NCI-H2227 treated with DMSO at 0.1 percent for 48 hours (cell line): ENCODE measurements at places on chromosomes 3 and 15.
A peak's percentile ranks its signal among the peaks of the same experiment; 100 is the strongest.

- no peak for DNase-seq
These were observed 9.4 kb upstream of the MGLL start for GRCh38 chr3:127831723-127832172.

DNA sequence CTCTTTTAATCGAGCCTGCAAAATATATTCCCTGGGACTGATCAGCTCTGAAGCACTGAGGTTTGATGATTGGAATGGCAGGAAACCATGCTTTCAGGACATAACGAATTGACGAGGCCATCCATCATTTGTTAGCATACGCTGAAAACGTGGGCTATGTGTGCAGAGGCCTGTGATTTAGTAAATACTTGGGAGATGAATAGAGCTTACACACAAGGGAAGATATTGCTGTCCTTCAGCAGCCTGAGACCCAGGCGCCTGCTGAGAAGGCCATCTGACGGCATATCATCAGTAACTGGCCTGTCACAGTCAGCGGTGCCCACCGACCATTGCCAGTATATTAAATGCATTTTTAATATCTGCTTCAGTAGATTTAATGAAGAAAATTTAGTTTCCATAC is 16.2 kb downstream of the CDIN1 start:
- peak; percentile 28 for DNase-seq

- no peak for DNase-seq
These were observed 6.8 kb upstream of the KBTBD12 start for GRCh38 chr3:127908202-127908601.

- no peak for DNase-seq
These were observed 201.1 kb downstream of the AKAP13 start for GRCh38 chr15:85581495-85581894.

DNA sequence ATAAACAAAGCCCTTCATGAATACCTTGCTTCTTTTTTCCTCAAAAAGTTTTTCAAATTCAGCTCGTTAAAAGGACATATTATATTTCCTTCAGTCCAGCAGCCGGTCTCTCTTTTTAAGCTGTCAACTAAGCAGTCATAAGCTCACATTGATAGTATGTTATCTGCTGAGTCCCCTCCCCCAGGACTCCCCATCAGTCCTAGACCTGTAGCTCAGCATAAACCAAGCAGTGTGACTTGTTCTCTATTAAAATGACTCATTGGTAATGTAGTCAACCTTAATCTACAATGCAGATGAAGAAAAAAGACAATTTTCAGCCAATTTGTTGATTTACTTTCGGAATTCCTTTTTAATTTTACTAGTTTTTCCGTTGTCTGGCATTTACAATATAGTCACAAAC is 483.8 kb downstream of the MECOM start:
- no peak for DNase-seq

GRCh38 chr3:188092648-188093047 is 61.3 kb upstream of the LPP start:
- DNase-seq = no peak

- DNase-seq = no peak
These were observed 37.8 kb upstream of the MED12L start for GRCh38 chr3:151047636-151048035.

DNA sequence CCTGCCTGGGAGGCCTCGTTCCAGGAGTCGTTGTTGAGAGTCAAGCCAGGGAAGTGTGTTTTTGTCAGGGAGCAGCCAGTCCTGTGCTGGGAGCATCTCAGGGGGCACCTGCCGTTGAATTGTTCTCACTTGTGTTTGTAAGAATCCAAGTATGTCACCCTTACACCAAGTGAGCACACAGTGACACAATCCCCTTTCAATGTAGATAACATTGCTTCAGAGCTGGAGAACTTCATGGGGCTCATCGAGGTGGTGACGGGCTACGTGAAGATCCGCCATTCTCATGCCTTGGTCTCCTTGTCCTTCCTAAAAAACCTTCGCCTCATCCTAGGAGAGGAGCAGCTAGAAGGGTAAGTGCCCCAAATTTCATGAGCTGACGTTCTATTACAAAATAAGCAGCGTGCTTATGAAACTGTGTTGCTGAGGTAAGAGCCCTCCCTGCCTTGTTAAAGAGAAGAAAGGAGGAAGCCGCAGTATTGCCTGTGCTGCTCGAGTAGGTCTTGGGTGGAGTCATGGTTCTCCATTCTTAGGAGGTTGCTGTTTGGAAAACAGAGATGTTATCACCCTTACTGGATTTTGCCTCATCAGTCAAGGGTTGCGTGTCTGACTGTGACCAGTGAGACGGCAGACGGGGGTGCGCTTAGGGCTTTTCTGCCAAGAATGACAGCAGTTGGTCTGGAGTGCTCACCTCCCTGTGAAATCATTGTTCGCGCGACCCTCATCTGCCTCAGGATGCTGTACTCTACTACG is 108.1 kb downstream of the PGPEP1L start:
- no peak for DNase-seq

DNA sequence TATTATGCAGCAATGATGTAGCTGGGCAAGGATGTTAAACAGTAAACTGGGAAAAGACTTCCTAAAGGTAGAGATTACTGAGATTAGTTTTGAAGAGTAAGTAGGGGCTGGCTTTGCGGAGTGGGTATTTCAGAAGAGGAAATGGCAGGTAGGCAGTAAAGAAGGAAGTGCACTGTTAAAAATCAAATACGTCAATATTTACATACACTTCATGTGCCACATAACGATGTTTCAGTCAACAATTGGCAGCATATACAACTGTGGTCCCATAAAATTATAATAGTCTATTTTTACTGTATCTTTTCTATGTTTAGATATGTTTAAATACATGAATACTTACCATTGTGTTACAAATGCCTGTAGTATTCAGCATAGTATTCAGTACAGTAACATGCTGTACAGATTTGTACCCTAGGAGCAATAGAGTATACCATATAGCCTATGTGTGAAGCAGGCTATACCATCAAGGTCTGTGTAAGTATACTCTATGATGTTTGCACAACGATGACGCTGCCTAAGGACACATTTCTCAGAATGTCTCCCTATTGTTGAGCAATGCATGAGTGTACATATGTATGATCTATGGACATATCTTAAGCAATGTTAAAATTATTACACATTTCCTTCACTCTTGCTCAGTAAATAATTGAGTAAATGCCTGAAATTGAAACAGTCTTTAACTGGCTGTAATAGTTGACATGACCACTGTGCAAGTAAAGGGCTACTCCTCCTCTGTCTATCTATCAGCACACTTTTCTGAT is 196.7 kb downstream of the ISL2 start:
- no peak for DNase-seq

DNA sequence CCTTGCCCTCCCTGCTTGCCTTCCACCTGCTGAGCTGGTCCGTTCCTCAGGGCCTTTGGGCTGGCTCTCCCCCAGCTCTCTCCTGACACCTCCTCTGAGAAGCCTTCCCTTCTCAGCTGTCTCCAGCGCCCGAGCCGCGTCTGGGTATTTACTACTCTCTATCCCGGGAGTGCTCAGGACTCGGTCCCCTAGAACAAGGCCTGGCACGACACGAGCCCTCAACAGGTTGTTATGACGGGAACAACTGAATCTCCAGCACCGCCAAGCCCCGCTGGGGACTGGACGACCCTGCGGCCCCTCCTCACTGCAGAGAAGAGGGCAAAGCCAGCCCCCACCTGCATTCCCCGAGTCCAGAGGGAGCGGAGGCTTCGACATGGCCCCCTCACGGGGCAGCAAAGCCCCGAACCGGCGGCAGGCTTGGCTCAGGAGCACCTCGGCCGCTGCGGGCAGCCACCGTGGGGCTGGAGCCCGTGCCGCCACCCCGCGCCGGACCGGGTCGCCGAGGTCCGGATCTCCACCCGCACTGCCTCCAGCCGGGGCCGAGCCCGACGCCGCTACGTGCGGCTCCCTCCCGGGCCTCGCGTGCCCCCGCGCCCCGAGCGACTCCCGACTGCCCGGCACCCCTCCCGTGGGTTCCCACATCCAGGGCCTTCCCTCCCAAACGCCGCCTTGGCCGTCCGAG is 792 bp downstream of the TPRA1 start:
- DNase-seq = no peak

- DNase-seq = no peak
These were observed 39.4 kb downstream of the CLDN18 start for GRCh38 chr3:138049157-138049919.

DNA sequence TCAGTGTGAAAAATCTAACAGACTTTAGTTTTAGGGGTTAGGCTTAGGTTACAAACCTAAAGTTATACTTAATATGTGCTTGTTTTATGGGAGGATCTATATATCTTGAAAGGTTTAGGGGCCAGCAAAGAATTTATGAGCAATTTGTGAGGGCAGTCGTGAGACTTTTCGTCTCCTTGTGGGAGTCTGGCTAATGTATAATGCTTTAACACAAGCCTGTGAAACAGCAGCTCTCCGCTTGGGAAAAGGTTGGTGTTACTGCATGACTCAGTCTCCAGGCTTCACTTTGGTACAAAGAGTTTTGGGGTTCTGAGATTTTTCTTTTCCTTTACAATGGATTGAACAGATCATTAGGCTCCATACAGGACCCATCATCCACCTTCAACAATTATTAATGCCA is 79.0 kb upstream of the MFGE8 start:
- DNase-seq = no peak

- no peak for DNase-seq
These were observed 5.1 kb downstream of the POLG start for GRCh38 chr15:89329329-89330084.

DNA sequence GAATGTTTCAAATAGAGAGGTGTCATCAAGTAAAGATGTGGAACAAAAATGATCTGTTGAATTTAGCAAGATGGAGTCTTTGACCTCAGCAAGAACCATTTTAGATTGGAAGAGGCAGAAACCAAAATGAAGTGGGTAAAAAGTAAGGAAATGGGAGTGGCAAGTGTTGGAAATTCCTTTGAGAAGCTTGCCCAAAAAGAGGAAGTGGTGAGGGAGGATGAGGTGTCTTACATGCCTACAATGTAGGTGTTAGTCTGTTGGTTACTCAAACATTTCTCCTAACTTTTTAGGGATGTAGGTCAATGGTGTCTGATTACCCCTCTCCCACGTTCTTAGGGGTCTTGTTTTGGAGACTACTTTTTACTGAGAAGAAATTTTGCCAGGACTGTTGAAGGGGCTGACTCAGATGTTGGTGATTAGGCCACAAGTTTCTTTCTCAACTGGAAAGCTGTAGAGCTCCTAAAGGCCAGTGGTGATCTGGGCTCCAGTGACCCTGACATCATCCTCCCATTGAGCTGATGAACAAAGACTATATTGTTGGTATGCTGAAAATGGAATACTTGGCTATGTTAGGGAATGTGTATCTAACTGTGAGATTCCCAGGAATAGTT is 5.1 kb downstream of the PPP2R3A start:
- DNase-seq = no peak

DNA sequence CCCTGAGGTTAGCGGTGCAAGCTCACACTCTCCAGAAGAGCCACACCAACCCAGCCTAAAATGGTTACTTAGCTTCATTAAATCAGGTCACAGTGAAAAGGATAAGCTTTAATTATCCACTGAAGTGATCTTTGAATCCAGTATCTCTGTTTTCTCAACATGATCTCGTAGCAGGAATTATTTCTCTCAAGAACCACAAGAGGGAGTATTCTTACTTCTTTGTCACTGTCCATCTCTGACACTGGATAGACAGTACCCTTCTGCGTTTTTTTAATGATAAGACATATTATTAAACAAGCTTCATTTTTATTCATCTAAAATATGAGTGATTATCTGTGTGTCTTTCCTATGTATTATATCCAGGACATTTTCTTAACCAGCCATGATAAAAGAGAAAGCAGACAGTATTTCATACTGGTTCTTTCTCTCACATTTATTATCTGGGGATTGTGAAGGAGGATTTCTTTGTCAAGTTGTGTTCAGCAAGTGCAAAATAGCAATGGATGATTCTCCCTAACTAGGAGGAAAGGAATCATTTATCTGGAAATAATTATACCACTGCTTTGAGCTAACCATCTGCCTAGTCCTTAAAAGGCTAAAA is 105.4 kb upstream of the CCDC54 start:
- no peak for DNase-seq

- DNase-seq = no peak
These were observed 11.4 kb upstream of the VGLL3 start for GRCh38 chr3:87002346-87002745.

- DNase-seq = peak; percentile 8
These were observed 49.8 kb downstream of the ST3GAL6 start for GRCh38 chr3:98812851-98813374.

GRCh38 chr3:47323431-47324277 is 40.9 kb downstream of the KLHL18 start:
- no peak for DNase-seq

GRCh38 chr3:57892423-57892822 is 115.8 kb upstream of the FLNB start:
- DNase-seq = no peak

GRCh38 chr15:28112962-28113361 is 13.8 kb upstream of the OCA2 start:
- no peak for DNase-seq

GRCh38 chr15:77607894-77608261 is 24.8 kb downstream of the LINGO1 start:
- no peak for DNase-seq

GRCh38 chr3:25503898-25504301 is 75.8 kb downstream of the RARB start:
- DNase-seq = no peak

- DNase-seq = no peak
These were observed 125.0 kb downstream of the ANO10 start for GRCh38 chr3:43496740-43497375.

GRCh38 chr3:112128843-112129727 is 4.0 kb downstream of the GCSAM start:
- DNase-seq = no peak

- DNase-seq = no peak
These were observed 274.4 kb downstream of the NFKBIZ start for GRCh38 chr3:102123590-102124190.

- DNase-seq = no peak
These were observed 89.7 kb downstream of the ULK4 start for GRCh38 chr3:41872157-41872556.

DNA sequence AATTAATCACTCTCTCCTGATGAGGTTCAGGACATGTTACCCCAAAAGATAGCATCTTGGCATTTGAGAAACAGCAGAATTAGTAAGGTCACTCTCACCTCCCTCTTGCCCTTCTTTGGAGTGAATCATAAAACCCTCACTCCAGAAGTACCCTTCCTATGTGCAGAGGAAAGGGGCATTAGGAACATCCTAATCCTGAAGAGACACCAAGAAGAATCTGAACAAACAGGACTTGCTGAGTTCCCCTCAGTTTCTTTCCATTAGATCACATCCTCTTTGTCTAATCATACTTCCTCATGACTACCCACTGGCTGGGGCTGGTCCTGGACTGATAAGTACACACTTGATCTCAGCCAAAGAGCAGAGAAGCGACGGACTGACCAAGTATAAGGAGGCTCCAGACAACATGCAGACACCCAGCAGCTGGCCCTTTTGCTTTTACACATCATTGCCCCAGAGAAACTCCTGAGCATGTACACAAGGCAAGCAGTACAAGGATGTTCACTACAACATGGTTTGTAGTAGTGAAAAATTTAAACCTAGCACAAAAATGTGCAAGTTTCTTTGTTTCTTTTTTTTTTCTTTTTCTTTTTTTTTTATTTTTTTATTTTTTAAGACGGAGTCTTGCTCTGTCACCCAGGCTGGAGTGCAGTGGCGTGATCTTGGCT is 15.0 kb upstream of the TM6SF1 start:
- DNase-seq = no peak

- no peak for DNase-seq
These were observed 6.1 kb downstream of the TBC1D21 start for GRCh38 chr15:73879426-73879825.

- DNase-seq = no peak
These were observed 3.7 kb downstream of the EHD4 start for GRCh38 chr15:41968701-41969100.
